Activated gamma-delta T cell treated with anti-CD3 and anti-CD28 coated beads, Interleukin-2, amount 50 U/mL, for 16 hours (primary cell): ENCODE measurements at places on chromosomes 4 and X.

DNA sequence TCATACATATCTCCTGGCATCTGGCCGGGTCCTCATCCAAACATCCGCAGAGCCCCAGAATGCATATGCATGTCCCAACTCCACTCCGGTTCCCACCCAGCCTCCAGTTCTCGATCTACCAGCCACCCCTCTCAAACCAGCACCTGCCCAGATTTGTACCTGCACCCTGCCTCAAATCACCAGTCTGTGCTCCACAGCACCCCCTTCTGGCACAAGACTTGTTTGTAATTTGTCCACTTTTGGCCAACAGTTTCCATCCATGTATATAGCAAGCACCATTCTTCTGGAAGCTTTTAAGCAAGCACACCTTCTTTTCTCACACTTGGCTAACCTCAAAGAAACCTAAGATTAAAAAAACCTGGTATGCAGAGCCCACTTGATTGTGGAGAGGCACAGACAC is 644.1 kb downstream of the MID1IP1 start:
- DNase-seq: no peak

DNA sequence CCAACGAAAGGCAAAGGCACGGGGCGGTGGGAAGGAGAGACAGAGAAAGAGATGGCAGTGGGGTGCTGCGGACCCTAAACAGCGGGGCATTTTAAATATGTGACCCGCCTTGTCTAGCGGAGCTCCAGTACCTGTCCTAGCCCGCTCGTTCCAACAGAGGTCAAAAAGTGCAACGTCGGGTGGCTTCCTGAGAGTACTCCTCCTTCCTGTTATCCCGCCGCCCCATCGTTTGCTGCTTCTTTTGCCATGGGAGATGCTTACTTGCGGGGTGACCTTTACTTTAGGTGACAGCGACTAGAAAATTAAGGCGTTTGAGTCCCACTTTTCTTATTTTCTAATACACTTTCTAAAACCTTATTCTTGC is 735 bp downstream of the NRK start:
- no peak for DNase-seq

DNA sequence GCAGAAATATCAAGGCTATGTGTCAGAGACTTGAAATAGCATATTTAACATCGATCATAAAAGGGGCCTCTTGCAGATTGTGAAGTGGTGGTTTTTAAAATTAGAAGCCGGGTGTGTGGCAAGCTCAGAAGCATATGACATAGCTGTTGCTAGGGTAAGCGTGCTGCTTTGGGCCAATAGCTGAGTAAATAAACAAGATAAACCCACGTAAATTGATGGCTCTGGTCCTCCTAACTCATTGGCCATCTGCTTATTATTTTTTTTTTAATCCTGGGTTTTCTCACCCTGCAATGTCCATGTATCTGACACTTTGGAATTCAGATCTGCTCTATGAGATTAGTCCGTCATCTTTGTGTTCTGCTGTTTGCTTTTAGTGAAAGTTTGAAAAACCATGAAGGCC is 32.6 kb upstream of the STOX2 start:
- no peak for DNase-seq

- DNase-seq: no peak
These were observed 1166.3 kb upstream of the ADGRL3 start for GRCh38 chr4:60033826-60034225.

DNA sequence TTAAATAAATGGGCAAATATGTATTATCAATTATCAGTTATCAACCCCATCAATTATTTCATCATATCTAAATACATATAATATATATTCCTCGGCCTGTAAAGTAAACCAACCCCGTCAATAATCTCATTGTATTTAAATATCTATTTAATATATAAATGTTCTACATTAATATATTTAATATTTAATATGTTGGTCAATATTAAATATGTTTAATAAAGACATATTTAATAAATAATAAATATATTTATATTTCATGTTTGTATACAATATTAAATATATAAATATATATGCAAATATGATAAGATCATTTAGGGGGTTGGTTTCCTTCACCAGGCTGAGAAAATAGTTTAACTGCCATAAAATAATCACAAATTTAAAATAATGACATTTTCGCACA is 6.4 kb upstream of the TMEM144 start:
- no peak for DNase-seq
